ENCODE measurements at places on chromosomes 4 and X. TPM values are rescaled to one million over a fixed set of nuclear protein-coding genes. Genes with fewer than 3 reads are reported as not detected.
A peak's percentile ranks its signal among the peaks of the same experiment; 100 is the strongest.

CLCN5 gene
- total RNA-seq, result 12.6 TPM

GATA1 gene
- total RNA-seq, result not detected

DGKQ gene
- total RNA-seq, result 17.0 TPM

GRCh38 chr4:27463816-27464215, 603.2 kb downstream of the STIM2 start:
- DNase-seq, result no peak
- H3K27ac ChIP-seq, result no peak overlapping the region
- H3K36me3 ChIP-seq, result no peaks in the 10 kb centered on the region

DNA sequence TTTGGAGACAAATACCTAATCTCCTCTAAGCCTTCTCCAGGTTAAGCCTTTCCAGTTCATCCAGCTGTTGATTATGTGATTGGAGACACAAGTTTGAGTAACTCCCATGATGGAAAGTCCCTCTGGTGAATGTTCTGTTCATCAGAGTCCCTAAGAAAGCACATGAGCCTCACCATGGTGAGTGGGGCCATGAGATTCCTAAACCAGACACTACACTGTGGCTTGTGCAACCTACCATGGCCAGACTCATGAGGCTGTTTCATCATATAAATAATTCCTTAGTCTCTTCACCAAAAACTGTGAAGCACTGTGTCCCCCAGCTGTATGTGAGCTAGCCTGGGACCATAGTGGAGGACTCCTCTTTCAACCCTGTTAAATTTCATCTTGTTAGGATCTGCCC, 14.4 kb downstream of the PKD2 start:
- no peak for DNase-seq
- H3K27ac ChIP-seq, result no peak overlapping the region
- no peaks in the 10 kb centered on the region for H3K27me3 ChIP-seq
- no peak overlapping the region for H3K4me3 ChIP-seq

- H3K27ac ChIP-seq, result no peak overlapping the region
- no peak overlapping the region for H3K4me3 ChIP-seq
- peaks cover 18% of the 10 kb centered on the region for H3K4me1 ChIP-seq
- H3K27me3 ChIP-seq, result no peaks in the 10 kb centered on the region
Measured at GRCh38 chrX:44922980-44923379, 50.0 kb downstream of the KDM6A start.

GRCh38 chr4:21856754-21857153, 91.8 kb downstream of the KCNIP4 start:
- H3K27me3 ChIP-seq, result no peaks in the 10 kb centered on the region
- no peaks in the 10 kb centered on the region for H3K36me3 ChIP-seq
- no peak overlapping the region for H3K27ac ChIP-seq
- DNase-seq, result no peak
- no peaks in the 10 kb centered on the region for H3K4me1 ChIP-seq

DNA sequence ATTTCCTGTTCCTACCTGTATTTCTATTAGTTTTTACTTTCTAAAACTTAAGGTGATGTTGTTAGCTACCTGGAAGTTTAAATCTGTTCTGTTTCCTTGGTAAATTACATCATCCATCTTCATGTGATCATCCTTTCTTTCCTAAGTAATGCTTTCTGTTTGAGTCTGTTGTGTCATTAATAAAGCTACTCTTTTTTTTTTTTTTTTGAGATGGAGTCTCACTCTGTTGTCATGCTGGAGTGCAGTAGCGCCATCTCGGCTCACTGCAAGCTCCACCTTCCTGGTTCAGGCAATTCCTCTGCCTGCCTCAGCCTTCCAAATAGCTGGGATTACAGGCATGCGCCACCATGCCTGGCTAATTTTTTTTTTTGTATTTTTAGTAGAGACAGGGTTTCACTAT, 73.3 kb downstream of the FIP1L1 start:
- peaks cover 5% of the 10 kb centered on the region for H3K36me3 ChIP-seq
- peaks cover 10% of the 10 kb centered on the region for H3K4me1 ChIP-seq
- no peak overlapping the region for H3K27ac ChIP-seq
- no peak for DNase-seq

GRCh38 chrX:39853417-39854030, 244.2 kb downstream of the BCOR start:
- no peak overlapping the region for H3K4me3 ChIP-seq
- no peaks in the 10 kb centered on the region for H3K4me1 ChIP-seq
- H3K27me3 ChIP-seq, result no peaks in the 10 kb centered on the region
- H3K36me3 ChIP-seq, result no peaks in the 10 kb centered on the region

DNA sequence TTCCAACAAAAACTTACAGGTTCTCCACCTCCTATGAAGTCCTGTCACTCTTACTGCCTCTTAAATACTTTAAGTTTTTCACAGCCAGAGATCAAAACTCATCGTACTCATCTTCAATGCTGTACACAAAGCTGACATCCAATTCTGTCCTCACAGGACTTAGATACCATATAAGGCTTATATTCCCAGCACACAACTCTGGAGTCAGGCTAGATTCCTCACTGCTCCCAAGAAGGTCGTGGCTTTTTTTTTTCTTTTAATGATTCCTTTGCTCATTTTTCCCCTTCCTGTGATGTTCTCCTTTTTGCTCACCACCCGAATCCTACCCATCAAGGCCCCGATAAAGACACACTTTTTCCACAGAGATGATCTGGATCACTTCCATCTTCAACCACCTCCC, 914 bp downstream of the TRAPPC2 start:
- H3K4me3 ChIP-seq, result no peak overlapping the region
- DNase-seq, result no peak
- H3K36me3 ChIP-seq, result no peaks in the 10 kb centered on the region
- H3K4me1 ChIP-seq, result peaks cover 12% of the 10 kb centered on the region
- peak overlapping the region; percentile 85 for H3K27ac ChIP-seq

GRCh38 chr4:80876810-80877209, 153.7 kb upstream of the BMP3 start:
- no peaks in the 10 kb centered on the region for H3K4me1 ChIP-seq
- no peak overlapping the region for H3K4me3 ChIP-seq
- no peak overlapping the region for H3K27ac ChIP-seq
- no peaks in the 10 kb centered on the region for H3K27me3 ChIP-seq
- no peak for DNase-seq

- no peaks in the 10 kb centered on the region for H3K27me3 ChIP-seq
- no peaks in the 10 kb centered on the region for H3K36me3 ChIP-seq
- no peak for DNase-seq
- H3K27ac ChIP-seq, result no peak overlapping the region
- H3K4me1 ChIP-seq, result peaks cover 3% of the 10 kb centered on the region
Measured at GRCh38 chr4:55510685-55511084, 36.0 kb downstream of the CLOCK start.

DNA sequence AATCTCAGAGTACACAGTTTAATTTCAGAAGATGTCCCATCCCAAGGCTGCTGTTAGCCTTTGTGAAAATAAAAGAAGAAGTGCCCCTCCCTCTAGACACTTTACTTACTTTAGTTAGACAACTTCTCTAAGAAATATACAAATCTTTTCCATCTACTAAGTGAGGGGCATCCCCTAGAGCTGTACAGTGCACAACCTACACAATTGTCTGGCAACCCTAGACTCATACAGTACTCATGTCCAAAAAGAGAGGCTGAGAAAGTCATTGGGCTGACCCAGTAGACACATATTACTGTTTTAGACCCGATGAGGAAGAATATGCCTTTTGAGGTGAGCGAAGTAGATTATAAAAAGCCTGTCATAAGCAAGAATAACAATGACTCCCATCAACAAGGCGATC, 297.6 kb downstream of the IDS start:
- no peaks in the 10 kb centered on the region for H3K27me3 ChIP-seq
- no peak overlapping the region for H3K27ac ChIP-seq
- no peaks in the 10 kb centered on the region for H3K36me3 ChIP-seq

- DNase-seq, result no peak
- H3K4me3 ChIP-seq, result no peak overlapping the region
- no peaks in the 10 kb centered on the region for H3K4me1 ChIP-seq
- no peaks in the 10 kb centered on the region for H3K27me3 ChIP-seq
- no peak overlapping the region for H3K27ac ChIP-seq
Measured at GRCh38 chr4:156578713-156579112, 392.9 kb downstream of the PDGFC start.
